ENCODE measurements at places on chromosomes 3 and 15.

DNA sequence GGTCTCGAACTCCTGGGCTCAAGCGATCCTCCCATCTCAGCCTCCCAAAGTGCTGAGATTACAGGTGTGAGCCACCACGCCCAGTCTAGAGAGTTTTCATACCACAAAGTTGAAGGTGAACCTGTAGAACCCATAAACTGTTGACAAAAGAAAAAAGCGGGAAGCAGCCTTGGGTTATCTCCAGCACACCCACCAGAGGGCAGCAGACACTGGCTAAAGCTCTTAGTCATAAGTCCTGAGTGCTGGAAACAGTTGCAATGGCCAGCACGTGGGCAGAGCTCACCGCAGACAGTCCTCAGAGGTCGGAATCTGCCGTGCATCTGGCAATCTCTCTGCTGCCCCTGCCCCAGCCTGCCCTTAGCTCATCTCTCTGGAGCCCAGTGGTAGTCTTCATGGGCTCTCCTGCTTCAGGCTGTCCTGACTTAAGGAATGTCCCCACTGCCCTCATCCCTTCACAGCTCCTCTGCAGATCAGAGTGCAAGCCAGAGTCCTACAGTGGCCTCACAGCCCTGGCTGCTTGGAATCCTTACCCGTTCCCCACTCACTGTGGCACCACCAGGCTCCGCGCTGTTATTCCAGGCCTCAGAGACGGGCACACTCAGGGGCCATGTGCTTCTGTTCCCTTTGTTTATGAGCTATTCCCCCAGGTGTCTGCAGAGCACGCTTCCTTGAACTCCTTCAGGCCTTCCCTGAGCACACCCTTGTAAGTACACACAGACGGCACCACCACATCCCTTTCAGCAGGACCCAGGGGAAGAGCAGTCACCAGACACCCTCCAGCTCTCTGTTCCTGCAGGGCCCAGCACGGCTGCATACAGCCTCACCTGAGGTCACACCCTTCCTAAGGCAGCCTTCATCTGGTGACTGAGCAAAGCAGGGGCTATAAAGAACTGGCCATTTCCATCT, 8.8 kb upstream of the ELP6 start:
- DNase-seq, result peak; percentile 89

DNA sequence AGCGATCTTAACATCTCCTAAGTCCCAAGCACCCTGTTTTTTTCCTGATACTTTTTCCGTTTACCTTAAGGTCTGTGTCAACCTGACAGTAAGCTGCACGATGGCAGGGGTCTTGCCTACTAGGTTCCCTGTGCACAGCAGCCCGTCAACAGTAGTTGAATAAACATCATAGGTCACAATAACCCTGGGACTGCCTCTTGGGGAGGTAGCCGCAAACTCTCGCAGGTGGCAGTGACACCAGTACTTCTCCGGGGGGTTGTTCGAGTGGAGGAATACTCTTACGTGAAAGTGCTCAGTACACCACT, 365 bp upstream of the PDCD6IP start:
- no peak for DNase-seq

DNA sequence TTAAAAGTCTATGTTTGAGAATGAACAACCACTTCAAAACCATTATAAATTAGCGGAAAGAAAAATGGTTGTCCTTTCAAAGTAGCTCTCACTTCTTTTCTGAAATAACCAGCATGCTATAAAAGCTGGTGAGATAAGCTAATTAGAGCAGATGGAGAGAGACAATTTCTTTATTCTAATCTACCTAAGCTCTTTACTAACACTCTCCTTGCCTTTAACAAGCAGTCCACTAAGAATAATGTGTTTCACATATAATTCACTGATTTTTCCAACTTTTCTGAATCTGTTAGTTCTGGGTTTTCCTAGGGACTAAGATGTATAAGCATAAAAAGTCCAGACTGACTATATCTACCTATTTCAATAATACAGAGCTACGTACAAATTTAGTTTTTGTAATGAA, at the start of gene IMPG2:
Gene IMPG2 (minus strand): TSS at position 101 of the 400 bp plus-strand sequence. CDS start 203 bp downstream, outside the sequence.
- DNase-seq, result no peak

- DNase-seq, result no peak
Measured at GRCh38 chr3:185950728-185951127, 12.9 kb upstream of the TRA2B start.

DNA sequence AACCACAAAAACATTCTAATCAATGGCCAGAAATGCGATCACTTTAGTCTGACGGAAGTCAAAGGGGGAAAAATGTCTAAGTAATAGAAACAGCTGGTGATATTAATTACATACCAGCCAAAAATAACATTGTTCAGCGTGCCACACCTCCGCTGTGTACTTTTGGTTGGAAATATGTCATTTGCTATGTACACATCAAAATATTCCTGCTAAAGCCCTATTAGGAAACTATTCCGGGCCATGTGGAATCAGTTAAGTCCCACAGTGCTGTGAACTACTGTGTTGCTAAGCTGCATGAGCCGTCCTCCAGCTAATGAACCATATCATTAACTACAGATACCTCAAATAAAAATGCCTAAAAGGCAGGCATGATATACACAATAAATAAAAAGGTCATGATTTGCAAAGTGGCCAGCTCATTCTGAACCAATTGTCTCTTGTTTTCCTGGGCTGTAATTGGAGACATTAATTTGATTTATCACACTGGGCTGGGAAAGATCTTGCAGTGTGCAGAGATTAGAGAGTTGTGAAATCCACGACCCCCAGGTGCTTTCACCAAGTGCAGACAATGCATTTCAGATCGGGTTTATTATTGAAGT, 200.5 kb upstream of the LRTM1 start:
- DNase-seq, result no peak

DNA sequence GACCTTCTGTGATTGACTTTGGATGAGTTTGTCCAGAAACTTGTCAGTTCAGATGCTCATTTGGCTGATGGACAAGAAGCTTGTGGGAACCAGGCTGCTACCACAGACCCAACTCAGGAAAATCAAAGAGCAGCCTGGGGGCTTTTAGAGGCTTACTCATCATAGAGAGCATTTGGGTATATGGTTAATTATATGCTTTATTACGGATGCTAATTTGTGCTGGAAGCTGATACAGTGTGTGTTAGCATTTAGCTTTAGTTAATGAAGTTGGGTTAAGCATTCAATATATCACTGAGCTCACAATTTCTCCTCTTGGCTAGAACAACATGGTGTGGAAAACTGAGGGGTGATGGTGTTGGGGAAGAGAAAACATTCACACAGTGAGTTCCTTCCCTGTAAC, 664.2 kb upstream of the CFAP20DC start:
- DNase-seq, result no peak

DNA sequence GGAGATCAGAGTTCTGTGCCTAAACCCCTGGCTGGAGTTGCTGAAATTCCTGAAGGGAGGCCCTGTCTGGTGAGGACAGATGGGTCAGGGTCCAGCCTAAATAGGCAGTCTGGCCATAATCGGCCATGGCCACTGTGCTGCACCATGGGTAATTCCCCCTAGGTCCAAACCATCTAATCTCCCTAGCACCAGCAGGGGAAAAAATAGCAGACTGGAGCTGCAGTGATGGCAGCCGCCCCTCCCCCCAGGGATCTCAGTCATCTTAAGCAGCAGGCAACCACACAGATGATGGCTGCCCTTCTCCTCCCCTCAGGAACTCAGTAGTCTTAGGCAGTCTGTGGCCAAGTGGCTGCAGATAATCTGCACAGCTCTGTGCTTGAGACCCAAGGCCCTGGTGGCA, 68.4 kb upstream of the CD96 start:
- no peak for DNase-seq

GRCh38 chr3:150472421-150472820, 64.3 kb downstream of the TSC22D2 start:
- DNase-seq, result no peak

DNA sequence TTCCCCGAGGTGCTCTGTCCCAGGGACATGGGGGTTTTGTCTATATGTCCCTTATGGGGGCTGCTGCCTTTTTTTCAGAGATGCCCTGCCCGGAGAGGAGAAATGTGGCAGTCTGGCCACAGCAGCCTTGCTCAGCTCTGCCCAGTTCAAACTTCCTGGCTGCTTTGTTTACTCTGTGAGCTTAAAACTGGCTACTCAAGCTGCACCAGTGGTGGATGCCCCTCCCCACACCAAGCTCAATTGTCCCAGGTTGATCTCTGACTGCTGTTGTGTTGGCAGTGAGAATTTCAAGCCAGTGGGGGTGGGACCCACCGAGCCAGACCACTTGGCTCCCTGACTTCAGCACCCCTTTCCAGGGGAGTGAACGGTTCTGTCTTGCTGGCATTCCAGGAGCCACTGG, 188.9 kb downstream of the STXBP5L start:
- DNase-seq, result no peak

- DNase-seq, result no peak
Measured at GRCh38 chr3:10354361-10355015, 33.6 kb upstream of the SEC13 start.

GRCh38 chr3:132380920-132381319, 36.4 kb upstream of the DNAJC13 start:
- no peak for DNase-seq

DNA sequence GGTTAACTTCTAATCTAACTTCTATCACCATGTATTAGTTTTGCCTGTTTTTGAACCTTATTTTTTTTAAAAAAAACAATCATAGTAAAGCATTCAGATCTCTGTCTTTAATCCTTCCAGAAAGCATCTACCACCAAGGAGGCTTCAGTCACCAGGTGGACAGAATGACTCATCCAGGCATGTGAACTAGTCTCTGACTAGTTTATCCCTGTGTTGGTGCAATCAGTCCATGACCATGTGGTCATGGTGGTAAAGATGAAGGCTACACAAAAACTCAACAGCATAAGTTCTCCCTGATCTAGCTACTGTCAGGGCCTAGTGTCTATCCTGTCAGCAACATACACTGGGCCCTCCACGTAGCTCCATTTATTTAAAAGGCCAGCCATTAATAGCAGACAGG, 750.6 kb downstream of the AGBL1 start:
- peak; percentile 54 for DNase-seq

DNA sequence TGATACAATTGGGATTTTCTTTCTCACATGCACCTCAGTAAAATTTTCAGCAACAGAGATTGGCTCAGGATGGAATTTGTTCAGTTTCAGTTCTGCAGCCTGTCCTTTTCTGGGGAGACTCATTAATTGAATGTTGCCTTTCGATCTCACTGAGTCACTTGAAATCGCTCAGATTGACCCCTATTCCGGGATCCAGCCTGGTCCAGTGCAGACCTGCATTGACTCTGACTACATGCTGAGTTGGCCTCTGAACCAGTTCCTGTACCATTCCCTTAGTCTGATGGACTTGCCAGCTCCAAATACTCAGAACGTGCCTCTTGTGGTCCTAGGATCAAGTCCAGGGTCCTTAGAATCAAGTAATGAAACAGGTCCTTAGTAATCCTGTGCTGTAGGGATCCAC, 9.4 kb downstream of the IGF1R start:
- no peak for DNase-seq

GRCh38 chr3:115681736-115682135, 58.4 kb downstream of the GAP43 start:
- no peak for DNase-seq

DNA sequence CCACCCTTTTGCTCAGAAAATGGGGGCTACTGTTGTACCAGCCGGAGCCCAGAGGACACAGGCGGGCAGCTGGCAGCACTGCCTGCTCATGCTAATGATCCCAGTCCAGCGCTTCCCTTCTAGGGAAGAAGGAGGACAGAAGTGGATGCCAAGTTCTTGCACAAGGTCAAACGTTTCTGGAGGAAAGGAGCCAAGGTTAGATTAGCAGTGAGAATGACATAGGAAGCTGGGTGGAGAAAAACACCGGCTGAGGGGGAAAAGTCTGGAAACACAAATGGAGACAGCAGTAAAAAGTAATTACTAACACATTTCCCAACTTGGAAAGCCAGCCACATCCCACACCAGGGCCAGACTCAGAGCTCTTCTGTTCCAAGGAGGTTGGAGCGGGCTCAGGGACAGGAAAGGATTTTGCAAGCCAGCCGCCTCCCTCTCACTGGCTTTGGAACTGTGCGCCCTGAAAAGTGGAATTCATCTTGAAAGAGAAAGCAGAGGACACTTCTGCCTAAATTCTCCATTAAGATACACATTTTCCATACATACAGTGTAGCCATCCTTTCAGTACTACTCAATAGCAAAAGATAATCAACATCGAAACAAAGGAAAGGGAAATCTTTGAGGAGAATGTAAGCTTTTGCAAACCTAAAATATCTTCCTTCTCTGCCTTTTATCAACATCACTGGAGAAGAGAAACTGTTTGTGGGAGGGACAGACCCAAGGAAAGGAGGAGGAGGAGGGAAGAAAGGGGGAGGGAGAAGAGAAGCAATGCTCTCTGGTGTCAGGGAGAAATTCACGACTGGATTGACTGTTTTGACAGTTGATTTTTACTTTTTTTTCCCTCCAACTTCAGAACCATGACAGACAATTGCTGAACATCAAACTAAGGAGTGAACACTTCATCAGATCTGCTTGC, 133.6 kb downstream of the CD47 start:
- no peak for DNase-seq

GRCh38 chr15:42611532-42611931, 36.1 kb downstream of the STARD9 start:
- DNase-seq, result no peak

DNA sequence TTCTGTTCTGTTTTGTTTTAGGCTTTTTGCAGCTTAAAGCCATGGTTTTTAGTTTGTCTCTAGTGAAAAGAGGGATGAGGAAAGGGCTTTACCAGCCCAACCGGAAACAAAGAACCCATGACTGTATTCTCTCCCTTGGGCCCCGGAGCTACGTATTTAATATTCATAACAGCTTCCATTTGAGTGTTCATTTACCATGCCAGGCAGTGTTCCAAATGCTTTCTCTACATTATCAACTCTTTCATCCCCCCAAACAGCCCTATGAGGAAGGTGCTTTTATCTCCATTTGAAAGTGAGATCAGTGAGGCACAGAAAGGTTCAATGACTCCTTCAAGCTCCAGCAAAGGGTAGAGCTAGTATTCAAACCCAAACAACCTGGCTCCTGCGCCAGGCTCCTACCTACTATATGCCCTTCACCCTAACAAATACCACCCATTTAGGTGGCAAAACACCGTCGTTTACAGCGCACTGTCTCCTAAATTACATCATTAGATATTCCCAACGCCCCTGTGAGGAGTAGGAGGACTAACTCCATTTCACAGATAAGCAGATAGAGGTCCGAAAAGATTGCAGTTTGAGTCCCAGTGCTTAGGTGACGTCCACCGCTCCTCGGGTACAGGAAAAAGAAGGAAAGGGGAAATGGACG, 27.9 kb downstream of the GTPBP8 start:
- DNase-seq, result peak; percentile 7

DNA sequence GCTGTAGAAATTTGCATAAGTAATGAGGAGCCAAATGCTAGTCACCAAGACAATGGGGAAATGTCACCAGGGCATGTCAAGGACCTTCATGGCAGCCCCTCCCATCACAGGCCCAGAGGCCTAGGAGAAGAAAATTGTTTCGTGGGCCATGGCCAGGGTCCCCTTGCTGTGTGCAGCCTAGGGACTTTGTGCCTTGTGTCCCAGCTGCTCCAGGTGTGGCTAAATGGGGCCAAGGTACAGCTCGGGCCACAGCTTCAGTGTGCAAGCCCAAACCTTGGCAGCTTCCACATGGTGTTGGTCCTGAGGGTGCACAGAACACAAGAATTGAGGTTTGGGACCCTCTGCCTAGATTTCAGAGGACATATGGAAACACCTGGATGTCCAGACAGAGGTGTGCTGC, 208.8 kb upstream of the TBC1D5 start:
- DNase-seq, result no peak

- DNase-seq, result no peak
Measured at GRCh38 chr15:29826908-29827820, 4.9 kb upstream of the TJP1 start.
